ENCODE measurements at places on chromosomes 4 and X.

DNA sequence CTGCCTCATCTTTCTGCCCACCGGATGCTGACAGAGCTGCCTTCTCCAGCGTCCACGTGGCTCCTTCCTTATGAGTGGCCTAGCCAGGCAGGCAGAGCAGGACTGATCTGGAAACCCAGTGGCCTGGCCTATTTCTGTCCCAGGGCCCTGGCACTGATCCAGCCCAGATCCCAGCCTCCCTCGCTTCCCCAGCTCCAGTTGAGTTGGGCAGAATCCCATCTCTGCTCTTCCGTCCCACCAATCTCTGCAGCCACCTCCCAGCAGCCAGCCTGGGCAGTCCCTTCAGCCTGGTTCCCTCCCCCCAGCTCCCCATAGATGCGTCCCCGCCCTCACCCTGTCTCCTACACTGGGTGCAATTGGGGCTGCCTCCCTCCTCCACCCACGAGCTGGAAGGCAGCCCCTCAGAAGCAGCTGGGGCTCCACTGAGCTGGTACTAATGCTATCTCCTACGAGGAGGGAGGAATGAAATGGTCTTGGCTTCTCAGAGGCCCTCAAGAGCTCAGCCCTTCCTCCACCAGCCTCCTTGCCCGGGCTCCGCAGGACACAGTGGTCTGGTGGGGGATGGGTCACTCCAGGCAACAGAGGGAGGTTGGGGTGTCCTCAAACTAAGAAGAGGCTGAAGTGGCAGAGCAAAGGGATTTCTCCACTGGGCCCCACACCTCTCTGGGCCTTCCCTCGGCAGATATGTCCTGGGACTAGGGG lies 94.2 kb downstream of the PJA1 start:
- DNase-seq = no peak

GRCh38 chr4:163762741-163763140 lies 268.3 kb downstream of the TMA16 start:
- no peak for DNase-seq

- peak; percentile 74 for DNase-seq
These were observed 47.6 kb downstream of the SH3KBP1 start for GRCh38 chrX:19839770-19840254.

DNA sequence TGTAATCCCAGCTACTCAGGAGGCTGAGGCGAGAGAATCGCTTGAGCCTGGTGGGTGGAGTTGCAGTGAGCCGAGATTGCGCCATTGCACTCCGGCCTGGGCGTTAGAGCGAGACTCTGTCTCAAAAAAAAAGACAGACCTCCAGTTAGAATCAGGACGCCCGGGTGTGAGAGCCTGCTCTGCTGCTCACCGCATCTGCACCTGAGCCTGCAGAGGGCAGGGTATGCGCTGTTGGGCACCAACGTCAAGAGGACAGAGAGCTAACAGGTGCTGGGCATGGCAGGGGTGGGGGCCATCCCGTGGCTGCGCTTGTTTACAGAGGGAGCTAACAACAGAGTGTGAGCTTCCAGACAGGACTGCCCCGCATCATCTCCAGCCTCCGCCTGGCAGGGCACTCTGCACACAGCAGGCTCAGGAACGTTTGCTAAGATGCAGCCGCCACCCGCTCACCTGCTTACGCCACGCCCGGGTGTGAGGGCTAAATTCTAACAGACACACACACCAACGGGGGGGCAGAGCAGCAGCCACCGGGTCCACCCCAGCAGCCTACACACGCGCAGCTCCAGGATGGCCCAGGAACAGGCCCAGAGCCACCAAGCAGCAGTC lies 50.0 kb upstream of the CPLX1 start:
- DNase-seq = no peak

GRCh38 chr4:108130955-108131354 lies 37.8 kb downstream of the LEF1 start:
- DNase-seq = no peak

GRCh38 chrX:20414066-20414465 lies 147.4 kb upstream of the RPS6KA3 start:
- peak; percentile 10 for DNase-seq

DNA sequence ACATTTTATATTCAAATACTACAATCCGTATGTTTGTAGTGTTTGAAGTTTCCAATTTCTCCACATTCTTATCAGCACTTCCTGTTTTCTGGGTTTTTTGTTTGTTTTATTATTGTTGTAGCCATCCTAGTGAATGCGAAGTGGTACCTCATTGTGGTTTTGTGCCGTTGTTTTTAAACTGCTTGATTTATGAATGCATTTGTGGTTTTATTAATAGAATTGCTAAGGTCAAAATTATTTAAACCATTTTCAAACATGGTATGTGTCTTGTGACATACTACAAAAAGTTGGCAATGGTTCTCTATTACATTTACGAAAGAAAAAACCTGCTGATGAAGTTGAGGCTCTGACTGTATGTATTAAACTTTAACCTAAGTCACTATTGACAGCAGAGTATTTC lies 780.0 kb upstream of the MAGEB2 start:
- no peak for DNase-seq

GRCh38 chr4:54685810-54686209 lies 28.1 kb downstream of the KIT start:
- DNase-seq = no peak

DNA sequence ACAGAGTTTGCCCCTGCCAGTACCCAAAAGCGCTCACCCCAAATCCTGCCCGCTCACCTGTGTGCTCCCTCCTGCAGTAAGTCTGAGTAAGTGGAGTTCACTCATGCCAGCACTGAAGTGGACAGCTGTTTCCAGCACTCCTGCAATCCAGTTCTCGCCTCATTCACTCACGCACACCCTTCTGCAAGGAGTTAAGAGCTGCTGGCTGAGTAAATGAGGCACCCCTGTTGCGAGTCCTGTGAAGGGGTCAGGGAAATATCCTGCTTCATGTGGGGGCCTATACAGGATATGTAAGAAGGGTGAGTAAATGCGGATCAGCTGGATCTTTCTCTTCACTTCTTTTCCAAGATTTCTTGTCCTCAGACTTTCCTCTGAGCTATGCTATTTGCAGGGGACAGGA lies 23.5 kb downstream of the CXCL8 start:
- DNase-seq = no peak

- peak; percentile 1 for DNase-seq
These were observed 121.0 kb downstream of the PCDH10 start for GRCh38 chr4:133270021-133270570.

DNA sequence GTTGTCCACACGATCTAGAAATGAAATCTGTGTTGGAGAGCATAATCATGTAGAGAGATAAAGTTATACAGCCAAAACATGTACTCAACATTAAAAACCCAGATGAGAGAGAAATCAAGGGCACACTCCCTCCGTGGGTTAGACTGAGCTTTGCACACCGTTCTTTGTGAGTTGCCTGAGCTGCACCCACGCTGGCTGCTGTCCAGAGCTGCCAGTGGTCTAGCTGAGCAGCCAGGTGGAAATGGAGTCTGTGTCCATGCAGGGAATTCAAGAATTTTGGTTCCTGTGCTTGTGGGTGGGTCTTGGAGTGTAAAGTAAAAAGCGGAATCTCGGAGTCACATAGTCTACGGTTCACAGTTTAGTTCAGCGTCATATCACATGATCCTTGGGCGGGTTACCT lies 84.6 kb downstream of the GPR143 start:
- DNase-seq = no peak

- no peak for DNase-seq
These were observed 561.5 kb upstream of the PCDH10 start for GRCh38 chr4:132587626-132588025.

DNA sequence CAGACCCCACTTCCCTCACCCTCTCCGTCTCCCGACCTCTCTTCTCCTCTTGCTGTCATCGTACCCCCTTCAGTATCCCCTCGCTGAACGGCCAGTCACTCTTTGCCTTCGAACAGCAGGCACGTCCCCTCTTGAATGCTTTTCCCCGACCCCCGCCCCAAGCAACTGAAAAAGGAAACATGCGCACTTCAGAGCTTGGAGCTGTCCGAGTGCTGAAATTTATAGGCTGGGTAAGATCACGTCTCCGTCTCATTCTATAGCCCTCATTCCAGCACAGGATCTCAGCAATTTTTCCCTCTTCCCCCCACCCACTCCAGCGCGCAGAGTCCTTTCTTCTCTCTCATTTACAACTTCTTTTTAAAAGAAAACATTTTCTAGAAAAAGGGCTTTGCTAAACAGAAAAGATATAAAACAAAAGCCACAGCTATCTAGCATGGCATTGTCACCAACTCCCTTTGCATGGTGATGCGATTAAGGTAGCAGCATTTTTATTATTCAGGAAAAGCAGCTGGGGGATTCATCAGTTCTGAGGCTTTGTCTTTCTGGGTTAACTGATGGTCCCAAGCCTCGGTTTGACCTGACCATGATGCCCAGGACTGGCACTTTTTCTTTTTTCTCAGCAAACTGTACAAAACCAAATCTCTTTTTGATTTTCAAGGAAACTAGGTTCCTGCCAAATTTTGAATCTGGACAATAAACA lies at the start of gene GLRA2:
Gene GLRA2 (plus strand): TSS at position 247 of the 700 bp plus-strand sequence. CDS start 522 bp downstream, outside the sequence.
- peak; percentile 6 for DNase-seq

- no peak for DNase-seq
These were observed 124.5 kb upstream of the GIMD1 start for GRCh38 chr4:106493086-106493485.

GRCh38 chrX:12929701-12930100 lies 23.3 kb downstream of the TLR8 start:
- no peak for DNase-seq

- DNase-seq = no peak
These were observed 22.2 kb downstream of the KANTR start for GRCh38 chrX:53116101-53116500.

DNA sequence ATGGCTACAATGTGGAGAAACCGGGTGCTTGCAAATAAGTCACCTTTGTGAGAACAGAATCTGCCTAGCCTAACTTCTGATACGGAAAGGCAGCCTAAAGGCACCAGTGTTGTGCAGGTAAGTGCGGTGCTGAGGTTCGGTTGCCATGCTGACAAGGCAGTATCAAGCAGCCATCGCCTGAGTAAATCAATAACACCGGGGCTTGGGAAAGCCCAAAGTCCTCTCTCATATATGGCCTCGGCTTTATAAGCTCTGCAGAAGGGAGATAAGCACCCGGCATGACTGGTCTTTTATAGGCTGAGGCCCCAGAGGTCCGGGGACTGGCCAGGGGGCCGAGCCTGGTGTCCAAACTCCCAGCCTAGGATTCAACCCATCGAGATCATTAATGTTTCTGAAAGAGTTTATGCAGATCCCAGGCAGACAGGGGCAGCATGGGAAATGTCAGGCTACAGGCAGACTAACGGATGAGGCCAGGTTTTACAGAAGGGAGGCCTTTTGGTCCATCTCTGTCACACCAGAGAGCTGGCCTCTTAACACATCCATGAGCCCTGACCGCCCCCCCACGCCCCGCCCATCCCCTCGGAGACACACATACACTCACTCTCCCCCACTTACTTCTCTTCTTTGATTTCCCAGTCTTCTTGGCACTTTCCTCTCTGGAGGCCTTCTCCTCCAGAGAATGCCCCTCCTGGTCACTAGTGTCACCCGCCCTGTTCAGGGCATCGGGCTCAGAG lies 38.5 kb downstream of the ELF4 start:
- DNase-seq = no peak

DNA sequence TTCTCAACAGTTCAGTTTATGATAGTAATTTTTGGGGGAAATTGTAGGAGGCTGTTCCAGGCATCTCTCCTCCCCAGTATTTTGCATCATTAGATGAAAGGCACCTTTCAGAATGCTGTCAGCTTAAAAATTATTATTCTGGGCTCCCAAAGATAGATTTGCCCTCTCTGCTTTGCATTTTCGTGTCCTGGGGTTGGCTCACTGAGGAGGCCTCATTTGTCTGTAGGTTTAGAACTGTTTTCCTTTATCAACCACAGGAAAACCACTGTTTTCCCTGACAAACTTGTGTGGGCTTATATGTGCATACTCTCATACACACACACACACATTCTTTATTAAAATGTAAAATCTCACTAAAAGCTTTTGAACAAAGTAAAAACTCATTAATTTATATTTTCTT lies 197.2 kb upstream of the VCX3A start:
- DNase-seq = no peak

GRCh38 chr4:155241225-155241624 lies 32.8 kb downstream of the NPY2R start:
- DNase-seq = no peak

GRCh38 chrX:116726806-116727205 lies 264.0 kb upstream of the CT83 start:
- no peak for DNase-seq

GRCh38 chr4:25310066-25310802 lies 2.3 kb upstream of the ZCCHC4 start:
- no peak for DNase-seq

DNA sequence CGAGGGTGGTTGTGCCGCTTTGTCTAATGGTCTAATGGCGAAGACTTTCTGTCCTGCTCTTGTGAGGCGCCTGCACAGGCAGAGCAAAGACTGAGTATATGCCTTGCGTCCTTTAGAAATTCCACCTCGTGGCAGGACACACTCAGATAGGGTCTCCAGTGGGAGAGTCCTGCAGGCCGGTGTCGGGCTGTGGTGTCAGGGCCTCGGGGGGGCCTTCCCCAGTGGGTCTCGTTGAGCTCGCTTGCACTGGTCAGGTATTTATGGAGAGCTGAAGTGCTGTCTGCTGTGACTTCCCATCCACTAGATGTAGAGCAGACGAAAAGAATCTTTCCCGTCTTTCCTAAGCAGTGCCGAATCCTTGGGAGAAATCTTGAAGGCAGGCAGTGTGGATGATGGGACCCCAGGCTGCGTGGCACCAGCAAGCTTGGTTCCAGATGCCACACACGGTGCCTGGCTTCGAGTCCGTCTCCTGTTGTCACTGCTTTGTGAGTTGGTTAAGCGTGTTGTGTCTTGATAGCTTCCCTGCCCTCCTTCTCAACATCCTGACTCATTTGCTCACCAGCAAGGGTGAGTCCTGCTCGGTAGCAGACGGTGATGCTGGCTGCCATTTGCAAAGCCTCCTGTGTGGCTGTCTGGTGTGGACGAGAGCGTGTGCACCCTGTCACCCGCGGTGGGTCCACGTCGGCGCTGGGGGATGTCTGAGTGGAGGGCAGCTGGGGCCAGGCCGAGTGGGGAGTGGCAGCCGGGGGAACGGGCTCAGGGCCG lies 20.5 kb downstream of the MAEA start:
- DNase-seq = no peak

- no peak for DNase-seq
These were observed 18.2 kb downstream of the PIGG start for GRCh38 chr4:517061-517805.

GRCh38 chr4:16029886-16030285 lies 53.9 kb downstream of the PROM1 start:
- no peak for DNase-seq

GRCh38 chr4:111074523-111075114 lies 451.7 kb upstream of the PITX2 start:
- DNase-seq = no peak

DNA sequence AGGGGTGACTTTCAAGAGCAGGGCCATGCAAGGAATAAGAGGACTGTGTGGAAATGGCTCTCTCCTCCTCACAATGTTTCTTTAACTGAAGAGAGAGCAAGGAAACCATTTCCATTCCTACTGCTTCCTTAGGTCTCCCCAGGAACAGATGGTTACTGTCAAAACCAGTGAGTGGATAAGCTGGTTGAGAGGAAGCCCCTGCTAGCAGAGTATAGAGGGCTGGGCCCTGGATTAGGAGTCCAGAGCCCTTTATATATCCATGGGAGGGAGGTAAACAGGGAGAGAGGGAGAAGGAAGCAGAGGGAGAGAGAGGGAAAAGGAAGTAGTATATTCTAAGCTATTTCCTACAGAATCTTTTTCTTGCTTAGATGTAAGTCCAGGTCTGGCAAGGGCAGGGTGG lies 43.8 kb upstream of the LAS1L start:
- no peak for DNase-seq

- DNase-seq = no peak
These were observed 55.4 kb downstream of the HUWE1 start for GRCh38 chrX:53631156-53631555.
